ENCODE measurements at places on chromosomes 16 and 17. TPM values are rescaled to one million over a fixed set of nuclear protein-coding genes. Genes with fewer than 3 reads are reported as not detected.

CDYL2 gene
- total RNA-seq, result 6.3 TPM

- DNase-seq, result no peak
Measured at GRCh38 chr16:7834771-7835431, 502.3 kb downstream of the RBFOX1 start.

CCL13 gene
- total RNA-seq, result not detected

KRT12 gene
- total RNA-seq, result not detected

GRCh38 chr16:4175849-4176248 is 59.6 kb upstream of the ADCY9 start:
- DNase-seq, result no peak

GRCh38 chr16:71524566-71525553 is 1.4 kb upstream of the CHST4 start:
- no peak for DNase-seq

DNA sequence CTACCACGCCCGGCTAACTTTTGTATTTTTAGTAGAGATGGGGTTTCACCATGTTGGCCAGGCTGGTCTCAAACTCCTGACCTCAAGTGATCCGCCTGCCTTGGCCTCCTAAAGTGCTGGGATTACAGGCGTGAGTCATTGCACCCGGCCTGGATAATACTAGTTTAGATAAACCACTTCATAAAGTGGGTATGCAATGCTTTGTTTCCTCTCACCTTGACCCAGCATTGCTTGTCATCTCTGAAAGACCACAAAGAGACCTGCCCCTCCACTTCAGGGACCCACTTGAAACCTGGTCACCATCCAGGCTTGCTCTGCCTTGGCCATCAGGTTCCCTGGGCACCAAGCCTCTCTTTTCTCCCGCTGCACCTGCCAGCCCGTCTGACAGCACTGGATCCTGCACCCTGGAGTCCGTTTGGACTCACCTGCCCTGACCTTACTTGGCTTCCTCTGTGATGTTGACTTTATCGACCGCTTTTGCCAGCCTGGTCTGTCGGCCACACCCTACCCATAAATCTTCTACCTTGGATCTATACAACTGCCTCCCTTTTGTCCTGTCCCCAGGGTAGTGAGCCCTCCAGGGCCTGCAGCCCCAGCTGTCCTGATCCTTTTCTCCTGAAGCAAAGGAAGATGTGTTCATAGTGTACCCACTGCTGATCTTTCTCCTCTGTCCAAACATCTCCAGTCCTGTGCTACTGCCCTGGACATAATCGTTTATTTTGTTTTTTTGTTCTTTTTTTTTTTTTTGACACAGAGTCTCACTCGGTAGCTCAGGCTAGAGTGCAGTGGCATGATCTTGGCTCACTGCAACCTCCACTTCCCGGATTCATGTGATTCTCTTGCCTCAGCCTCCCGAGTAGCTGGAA is 12.7 kb upstream of the ZG16 start:
- DNase-seq, result no peak

DNA sequence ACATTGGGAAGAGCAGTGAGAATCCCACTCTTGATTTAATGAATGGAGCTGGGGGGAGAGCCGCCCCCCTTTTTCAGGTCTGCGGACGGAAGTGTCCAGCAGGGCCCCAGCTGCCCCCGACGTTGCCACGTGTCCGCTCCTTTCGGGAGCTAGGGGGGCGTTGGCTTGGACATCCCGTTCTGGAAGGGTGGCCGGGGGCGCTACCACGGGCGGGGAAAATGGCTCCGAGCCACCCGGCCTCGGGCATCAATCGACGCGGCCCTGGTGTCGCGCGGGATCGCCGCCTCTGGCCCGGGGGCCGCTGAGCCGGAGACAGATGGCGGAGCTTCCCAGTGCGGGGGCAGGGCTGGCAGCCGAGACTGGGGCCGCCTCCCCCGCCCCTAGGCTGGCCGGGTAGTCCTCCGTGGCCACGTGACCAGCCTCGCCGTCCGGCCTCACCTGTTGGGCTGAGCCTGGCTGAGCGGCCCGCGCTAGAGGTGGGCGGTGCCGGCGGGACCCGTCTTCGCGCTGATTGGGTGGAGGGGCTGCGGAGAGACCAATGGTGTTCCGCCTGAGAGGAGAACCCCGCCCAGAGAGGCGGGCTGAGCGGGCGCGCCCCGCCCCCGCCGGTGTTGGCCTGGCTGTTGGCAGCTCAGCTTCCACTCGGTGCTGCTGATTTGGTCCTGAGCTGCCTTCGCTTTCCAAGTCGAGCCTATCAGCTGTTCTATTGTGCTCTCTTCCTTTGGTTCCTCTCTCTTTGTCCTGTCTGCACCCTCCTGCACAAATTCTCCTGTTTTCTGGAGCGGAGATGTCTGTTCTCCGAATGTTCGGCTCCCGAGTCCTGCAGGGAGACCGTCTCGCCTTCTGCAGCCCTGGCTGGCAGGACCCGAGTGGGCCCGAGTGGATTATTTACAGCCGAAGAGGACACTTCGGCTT is 8.3 kb downstream of the HS3ST3B1 start:
- DNase-seq, result peak; percentile 98

- no peak for DNase-seq
Measured at GRCh38 chr16:61831351-61831917, 204.8 kb downstream of the CDH8 start.

SOX9 gene
- total RNA-seq, result 19.0 TPM
